ENCODE measurements at places on chromosomes 3 and 15. TPM values are rescaled to one million over a fixed set of nuclear protein-coding genes. Genes with fewer than 3 reads are reported as not detected.
A peak's percentile ranks its signal among the peaks of the same experiment; 100 is the strongest.

DNA sequence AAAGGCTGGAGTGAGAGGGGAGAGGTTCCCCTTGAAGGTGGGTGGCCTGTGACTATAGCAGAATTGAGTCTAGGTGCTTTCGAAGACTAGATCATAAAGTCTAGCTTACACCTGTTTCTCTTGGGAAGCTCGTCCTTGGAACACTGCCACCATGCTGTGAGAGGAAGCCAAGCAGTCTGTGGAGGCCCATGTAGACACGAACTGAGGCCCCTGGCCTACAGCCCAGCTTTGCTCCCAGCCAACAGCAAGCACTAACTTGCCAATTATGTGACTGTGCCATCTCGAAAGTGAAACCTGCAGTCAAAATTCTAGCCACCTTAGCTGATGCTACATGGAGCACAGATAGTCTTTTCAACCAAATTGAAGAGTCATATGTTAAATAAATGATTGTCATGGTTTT is 190.5 kb upstream of the NECTIN3 start:
- peak; percentile 46 for DNase-seq

- no peak for DNase-seq
These were observed 69.1 kb upstream of the SNRK start for GRCh38 chr3:43217206-43217605.

DNA sequence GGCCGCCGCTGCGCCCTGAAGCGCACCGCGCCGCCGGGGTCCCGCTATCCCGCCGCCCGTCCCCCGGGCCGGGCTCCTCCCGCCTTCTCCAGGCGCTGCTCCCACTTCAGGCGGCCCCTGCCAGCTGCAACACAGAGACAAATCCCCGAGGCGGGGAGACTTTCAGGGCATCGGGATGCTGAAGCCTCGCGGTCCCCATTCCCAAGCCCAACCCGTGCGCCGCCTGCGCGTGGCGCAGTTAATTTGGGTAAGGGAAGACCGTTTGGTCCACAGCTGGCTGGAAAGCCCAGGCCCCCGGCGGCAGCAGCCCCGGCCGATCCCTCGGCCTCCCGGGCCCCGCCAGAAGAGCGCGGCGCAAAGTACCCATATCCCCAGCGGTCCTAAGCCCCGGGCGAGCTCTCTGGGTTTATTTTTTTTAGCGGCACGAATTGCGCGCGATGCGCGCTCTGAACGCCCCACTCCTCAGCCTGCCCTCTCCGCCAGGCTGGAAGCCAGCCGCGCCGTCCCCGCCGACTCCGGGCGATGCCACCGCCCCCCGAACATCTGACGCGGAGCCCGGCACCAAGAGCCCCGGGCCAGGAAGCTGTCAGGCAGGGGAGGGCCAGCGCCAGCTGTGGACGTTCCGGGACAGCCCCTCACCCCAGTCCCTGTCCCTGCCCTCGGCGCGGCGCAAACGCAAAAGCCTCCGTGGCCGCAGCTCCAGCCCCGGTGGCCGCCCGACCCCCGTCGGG is 517 bp downstream of the FBN1 start:
- DNase-seq: peak; percentile 89

- DNase-seq: peak; percentile 90
These were observed at the start of gene ZNF592 for GRCh38 chr15:84748274-84749110. ZNF592 (plus strand) TSS chr15:84748592; CDS start chr15:84782676, 34,084 bp downstream.

Gene UPK1B
- not detected for total RNA-seq

DNA sequence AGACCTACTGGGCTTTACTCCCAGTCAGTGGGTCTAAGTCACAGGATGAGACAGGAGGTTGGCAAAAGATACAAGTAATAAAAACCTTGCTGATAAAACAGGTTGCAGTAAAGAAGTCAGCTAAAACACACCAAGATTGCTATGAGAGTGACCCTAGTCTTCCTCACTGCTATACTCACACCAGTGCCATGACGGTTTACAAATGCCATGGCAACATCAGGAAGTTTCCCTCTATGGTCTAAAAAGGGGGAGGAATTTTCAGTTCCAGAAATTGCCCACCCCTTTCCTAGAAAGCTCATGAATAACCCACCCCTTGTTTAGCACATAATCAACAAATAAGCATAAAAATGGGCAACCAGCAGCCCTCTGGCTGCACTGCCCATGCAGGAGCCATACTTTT is 966.7 kb upstream of the ROBO1 start:
- no peak for DNase-seq
